HCEC 1CT (cell line): ENCODE measurements at places on chromosomes 4 and X.

- DNase-seq = no peak
These were observed 14.8 kb upstream of the RASGEF1B start for GRCh38 chr4:81486502-81486901.

- no peak for DNase-seq
These were observed 4.4 kb upstream of the AFM start for GRCh38 chr4:73477176-73477575.

GRCh38 chr4:105596684-105597083 lies 44.3 kb downstream of the ARHGEF38 start:
- no peak for DNase-seq

- no peak for DNase-seq
These were observed 12.0 kb downstream of the TMEM154 start for GRCh38 chr4:152667781-152668180.

GRCh38 chr4:145315811-145316225 lies 135.4 kb upstream of the OTUD4 start:
- DNase-seq = peak; percentile 2

DNA sequence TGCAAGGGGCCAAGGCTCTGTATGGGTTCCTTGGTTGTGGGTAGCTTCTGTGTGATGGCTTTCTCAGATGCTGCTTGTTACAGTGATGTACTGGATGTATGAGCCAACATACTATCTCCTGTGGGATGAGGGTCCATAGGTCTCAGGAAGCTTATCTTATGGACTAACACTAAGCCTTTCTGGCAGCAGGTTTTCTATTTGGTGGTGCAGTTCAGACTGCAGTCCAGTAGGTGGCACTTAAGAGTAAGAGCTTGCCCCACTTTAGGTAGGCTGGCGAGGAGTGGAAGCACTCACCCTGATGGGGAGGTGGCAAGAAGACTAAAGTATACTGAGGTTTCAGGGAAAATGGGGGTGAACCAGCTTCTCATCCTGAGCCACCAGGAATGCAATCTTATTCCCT lies 306.7 kb upstream of the MAOA start:
- DNase-seq = peak; percentile 1

GRCh38 chr4:87934973-87935372 lies 40.5 kb upstream of the SPP1 start:
- DNase-seq = no peak

DNA sequence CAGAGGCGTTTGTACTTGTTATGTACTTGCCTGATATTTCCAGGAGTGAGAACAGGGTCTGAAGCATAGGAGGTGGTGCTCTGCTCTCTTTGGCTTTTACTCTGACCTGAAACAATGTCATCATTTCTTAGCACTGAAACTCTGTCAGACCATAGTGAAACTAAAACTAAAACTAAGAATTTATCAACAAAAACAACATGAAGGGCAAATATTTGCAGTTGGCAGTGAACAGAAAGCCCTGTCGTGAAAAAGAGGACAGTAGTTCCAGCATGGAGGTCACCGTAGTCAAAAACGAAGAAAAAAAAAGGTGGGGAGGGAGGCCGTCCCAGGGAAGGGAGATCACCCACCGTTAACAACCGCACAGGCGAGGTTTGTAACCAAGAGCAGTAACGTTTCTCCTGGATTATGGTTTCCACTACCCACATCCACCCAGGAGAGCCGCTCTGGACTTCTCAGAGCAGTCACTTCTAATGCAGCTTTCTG lies 97.5 kb downstream of the ANK2 start:
- DNase-seq = no peak

DNA sequence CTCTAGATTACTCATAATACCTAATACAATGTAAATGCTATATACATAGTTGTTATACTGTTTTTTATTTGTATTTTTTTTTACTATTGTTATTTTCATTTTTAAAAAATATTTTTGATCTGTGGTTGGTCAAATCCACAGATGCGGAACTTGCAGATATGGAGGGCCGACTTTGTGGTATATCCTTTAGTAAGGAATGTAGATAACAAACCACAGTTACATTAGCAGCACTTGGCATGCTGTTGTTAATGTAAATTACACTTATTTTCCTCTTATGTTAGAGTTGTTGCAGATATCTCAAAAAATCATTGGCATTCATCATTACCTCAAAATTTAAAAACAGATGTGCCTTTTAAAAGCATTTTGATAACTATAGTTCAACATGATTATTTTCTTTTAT lies 151.0 kb downstream of the TMEM164 start:
- no peak for DNase-seq

GRCh38 chrX:71143508-71143907 lies 1.1 kb upstream of the NLGN3 start:
- DNase-seq = no peak

- DNase-seq = no peak
These were observed 66.8 kb downstream of the AFF2 start for GRCh38 chrX:148567229-148567628.

GRCh38 chr4:153453402-153453801 lies 12.8 kb upstream of the TMEM131L start:
- no peak for DNase-seq

GRCh38 chrX:10414862-10415261 lies 205.5 kb downstream of the MID1 start:
- DNase-seq = peak; percentile 47

- no peak for DNase-seq
These were observed 68.2 kb downstream of the GPC3 start for GRCh38 chrX:133916984-133917722.

DNA sequence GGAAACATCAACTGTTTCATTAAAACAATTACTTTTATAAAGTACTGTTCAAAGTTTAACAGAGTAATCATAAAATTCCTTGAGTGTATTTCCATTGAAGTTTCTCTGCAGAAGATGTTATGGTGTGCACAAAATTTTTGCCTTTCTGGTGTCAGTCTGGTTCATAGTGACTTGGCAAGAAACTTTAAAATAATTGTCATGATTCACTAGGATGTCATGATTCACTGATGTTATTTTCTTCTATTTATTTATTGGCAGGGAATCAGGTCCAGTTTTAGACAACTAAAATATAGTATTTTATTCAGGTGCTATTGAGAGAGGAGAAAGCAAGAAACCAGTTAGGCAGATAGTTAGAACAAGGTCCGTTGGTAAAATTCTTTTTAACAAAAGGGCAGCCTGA lies 3.8 kb downstream of the UGT2A1 start:
- no peak for DNase-seq
